ENCODE measurements at places on chromosomes 4 and X. TPM values are rescaled to one million over a fixed set of nuclear protein-coding genes. Genes with fewer than 3 reads are reported as not detected.

AADAT gene
- total RNA-seq, result not detected

PDE5A gene
- total RNA-seq, result 0.52 TPM

ARHGEF38 gene
- total RNA-seq, result not detected

CT45A1 gene
- not detected for total RNA-seq

ZBED1 gene
- 40.7 TPM for total RNA-seq

FRG2 gene
- not detected for total RNA-seq

AREG gene
- total RNA-seq, result not detected

MCF2 gene
- 0.34 TPM for total RNA-seq

CFAP47 gene
- total RNA-seq, result not detected

OPRPN gene
- total RNA-seq, result not detected

ZNF185 gene
- 0.59 TPM for total RNA-seq

IL1RAPL1 gene
- total RNA-seq, result not detected

PRR32 gene
- not detected for total RNA-seq

SPANXD gene
- total RNA-seq, result not detected

AR gene
- 0.48 TPM for total RNA-seq

OR13H1 gene
- not detected for total RNA-seq

PAGE2 gene
- not detected for total RNA-seq

HSFX2 gene
- total RNA-seq, result 0.52 TPM

KIAA0232 gene
- total RNA-seq, result 16.7 TPM

PNMA6F gene
- not detected for total RNA-seq

PCDH7 gene
- not detected for total RNA-seq

FAM133A gene
- total RNA-seq, result not detected

EFHC2 gene
- total RNA-seq, result 0.27 TPM

LAMP2 gene
- 54.6 TPM for total RNA-seq

MPP1 gene
- total RNA-seq, result 55.4 TPM

SLC2A9 gene
- total RNA-seq, result 3.2 TPM

MEPE gene
- not detected for total RNA-seq

COL4A5 gene
- total RNA-seq, result not detected

INTU gene
- total RNA-seq, result 0.14 TPM

TMEM150C gene
- not detected for total RNA-seq

Measured in T-helper 2 cell treated with Interferon-gamma antibody and Interleukin-4, amounts not matched to agents 100 ng/mL and 5 ng/mL, for 36 hours (primary cell).